ENCODE measurements at places on chromosomes 1 and 21. TPM values are rescaled to one million over a fixed set of nuclear protein-coding genes. Genes with fewer than 3 reads are reported as not detected.

- H3K36me3 ChIP-seq = no peaks in the 10 kb centered on the region
- DNase-seq = no peak
- no peak overlapping the region for H3K4me3 ChIP-seq
Observed at GRCh38 chr1:245894843-245895242, 612.2 kb downstream of the SMYD3 start.

DNA sequence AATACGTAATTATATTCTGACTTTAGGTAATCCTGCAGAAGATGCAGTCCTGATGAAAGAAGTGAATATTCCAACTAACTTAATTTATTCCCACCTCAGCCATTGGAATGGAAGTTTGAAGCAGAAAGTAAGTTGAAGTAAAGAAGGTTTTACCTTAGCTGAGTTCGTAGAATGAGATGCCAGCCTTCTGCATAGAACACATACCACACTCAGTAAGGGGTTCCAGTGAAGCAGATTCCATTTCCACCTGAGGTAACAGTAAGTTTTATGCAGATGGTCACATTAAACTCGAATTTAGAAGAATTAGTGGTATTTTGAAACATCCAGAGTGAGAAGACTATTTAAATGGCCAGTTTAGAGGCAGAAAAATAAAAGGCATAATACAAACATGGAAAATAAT, 20.2 kb downstream of the RBM11 start:
- H3K27me3 ChIP-seq = peaks cover 15% of the 10 kb centered on the region
- DNase-seq = no peak
- H3K4me3 ChIP-seq = no peak overlapping the region
- no peaks in the 10 kb centered on the region for H3K4me1 ChIP-seq
- no peaks in the 10 kb centered on the region for H3K36me3 ChIP-seq

- H3K36me3 ChIP-seq = no peaks in the 10 kb centered on the region
- peak overlapping the region; percentile 34 for H3K27ac ChIP-seq
- H3K4me1 ChIP-seq = peaks cover 9% of the 10 kb centered on the region
- no peaks in the 10 kb centered on the region for H3K27me3 ChIP-seq
Observed at GRCh38 chr1:217004776-217005436, 281.7 kb upstream of the ESRRG start.

- H3K36me3 ChIP-seq = peaks cover 5% of the 10 kb centered on the region
- peak; percentile 85 for DNase-seq
Observed at GRCh38 chr1:205983925-205984725, 19.1 kb downstream of the RAB7B start.

DNA sequence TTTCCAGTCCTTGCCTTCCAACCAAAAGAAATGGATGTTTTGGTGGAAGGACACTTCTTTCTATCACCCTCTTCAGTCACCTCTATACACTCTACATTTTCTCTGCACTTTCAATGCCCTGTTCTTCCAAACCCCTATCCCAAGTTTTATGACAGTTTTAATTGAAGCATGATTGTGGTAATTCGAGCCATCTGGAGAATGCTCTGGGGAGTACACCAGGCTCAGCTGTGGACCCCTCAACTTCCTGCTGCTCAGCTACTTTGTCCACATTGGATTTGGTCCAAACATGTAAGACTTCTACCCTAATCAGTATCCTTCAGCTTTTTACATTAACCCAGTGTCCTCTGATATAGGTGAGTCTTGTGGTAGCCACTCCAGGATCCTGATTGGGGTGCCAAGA, 129.6 kb downstream of the SYT2 start:
- no peak overlapping the region for H3K4me3 ChIP-seq
- peaks cover 25% of the 10 kb centered on the region for H3K4me1 ChIP-seq
- H3K36me3 ChIP-seq = no peaks in the 10 kb centered on the region
- no peak overlapping the region for H3K27ac ChIP-seq
- no peak for DNase-seq

- H3K36me3 ChIP-seq = peaks cover 26% of the 10 kb centered on the region
- H3K27me3 ChIP-seq = peaks cover 18% of the 10 kb centered on the region
- peaks cover 22% of the 10 kb centered on the region for H3K4me1 ChIP-seq
Observed at GRCh38 chr1:40857737-40858136, 4.4 kb downstream of the CITED4 start.

- H3K4me3 ChIP-seq = no peak overlapping the region
- no peaks in the 10 kb centered on the region for H3K4me1 ChIP-seq
- H3K27ac ChIP-seq = no peak overlapping the region
- no peaks in the 10 kb centered on the region for H3K27me3 ChIP-seq
- H3K36me3 ChIP-seq = no peaks in the 10 kb centered on the region
Observed at GRCh38 chr1:74504933-74505512, 7.4 kb downstream of the LRRC53 start.

DNA sequence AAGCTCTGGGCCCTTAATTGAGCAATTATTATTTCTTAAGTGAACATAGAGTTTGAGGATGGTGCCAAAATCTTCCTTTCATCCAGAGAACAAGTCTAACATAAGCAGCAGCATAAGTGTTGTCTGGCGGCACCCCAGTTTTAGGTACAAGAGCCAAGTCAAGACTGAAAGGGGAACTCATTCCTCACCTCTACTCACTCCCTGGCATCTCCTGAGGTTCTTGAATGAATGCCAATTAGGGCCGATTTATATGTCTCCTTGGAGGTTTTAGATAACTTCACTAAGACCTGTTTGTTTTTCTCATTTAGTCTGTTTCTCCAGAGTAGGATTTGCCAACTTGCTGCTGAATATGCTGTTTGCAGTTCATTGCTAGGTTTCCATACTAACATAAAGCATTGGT, 42.6 kb upstream of the ADGRL2 start:
- H3K27me3 ChIP-seq = no peaks in the 10 kb centered on the region
- peaks cover 9% of the 10 kb centered on the region for H3K4me1 ChIP-seq
- H3K36me3 ChIP-seq = no peaks in the 10 kb centered on the region
- no peak overlapping the region for H3K4me3 ChIP-seq

GRCh38 chr1:182702826-182703524, 18.6 kb upstream of the RGS8 start:
- no peak for DNase-seq
- H3K4me1 ChIP-seq = no peaks in the 10 kb centered on the region
- H3K36me3 ChIP-seq = no peaks in the 10 kb centered on the region
- peaks cover 52% of the 10 kb centered on the region for H3K27me3 ChIP-seq
- H3K27ac ChIP-seq = no peak overlapping the region
- no peak overlapping the region for H3K4me3 ChIP-seq

DNA sequence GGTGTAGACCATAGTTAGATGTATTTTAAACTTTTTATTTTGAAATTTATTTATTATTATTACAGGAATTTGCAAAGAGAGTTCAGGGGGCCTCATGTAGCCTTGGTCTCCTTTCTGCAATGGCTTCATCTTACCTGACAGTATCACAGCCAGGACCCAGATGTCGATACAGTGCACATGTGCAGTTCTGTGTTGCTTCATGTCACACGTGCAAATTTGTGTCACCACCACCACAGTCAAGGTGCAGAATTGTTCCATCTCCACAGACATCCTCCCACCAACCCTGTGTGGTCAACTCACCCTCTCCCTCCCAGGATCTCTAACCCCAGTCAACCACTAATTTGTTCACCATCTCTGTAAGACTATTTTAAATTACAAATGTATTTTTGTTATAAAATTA, 184.5 kb downstream of the CAMTA1 start:
- H3K4me3 ChIP-seq = no peak overlapping the region
- no peak for DNase-seq
- H3K36me3 ChIP-seq = no peaks in the 10 kb centered on the region
- H3K4me1 ChIP-seq = no peaks in the 10 kb centered on the region
- H3K27ac ChIP-seq = no peak overlapping the region
- H3K27me3 ChIP-seq = peaks cover 57% of the 10 kb centered on the region

- no peak overlapping the region for H3K27ac ChIP-seq
- H3K36me3 ChIP-seq = peaks cover 4% of the 10 kb centered on the region
- H3K27me3 ChIP-seq = no peaks in the 10 kb centered on the region
- peaks cover 13% of the 10 kb centered on the region for H3K4me1 ChIP-seq
Observed at GRCh38 chr1:152969036-152969435, 1.4 kb upstream of the SPRR4 start.

DNA sequence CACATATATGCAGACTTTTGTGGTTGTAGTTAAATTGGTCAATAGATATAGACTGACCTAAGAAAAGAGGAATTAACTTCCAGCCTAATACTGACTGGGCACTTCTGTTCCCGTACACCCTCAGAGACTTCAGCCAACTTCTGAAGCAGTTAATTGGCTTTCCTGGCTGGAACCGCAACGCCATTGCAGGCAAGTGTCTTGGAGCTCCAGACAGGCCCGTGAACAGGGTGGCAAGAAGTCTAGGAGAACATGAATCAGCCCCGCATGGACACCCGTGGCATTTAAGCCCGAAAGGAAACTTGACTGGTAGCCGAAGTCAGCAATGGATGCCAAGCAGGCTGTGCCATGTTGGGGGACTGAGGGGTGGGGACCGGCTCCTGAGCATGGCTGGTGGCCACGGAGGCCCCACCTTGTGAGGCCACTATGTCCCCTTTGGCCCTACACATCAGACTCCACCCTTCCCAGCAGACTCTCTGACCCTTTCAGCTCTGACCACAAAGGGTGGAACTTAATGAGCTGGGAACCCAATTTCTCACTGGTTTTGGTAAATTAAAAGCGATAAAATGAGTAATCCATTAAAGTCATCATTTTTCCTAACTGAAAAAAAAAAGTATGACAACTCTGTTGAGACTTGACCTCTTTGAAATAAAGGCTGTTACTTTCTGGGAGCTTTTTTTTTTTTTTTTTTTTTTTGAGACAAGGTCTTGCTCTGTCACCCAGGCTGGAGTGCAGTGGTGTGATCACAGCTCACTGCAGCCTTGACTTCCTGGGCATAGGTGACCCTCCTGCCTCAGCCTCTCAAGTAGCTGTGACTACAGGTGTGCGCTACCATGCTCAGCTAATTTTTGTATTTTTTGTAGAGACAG, 54.1 kb downstream of the RUNX1 start:
- no peak overlapping the region for H3K27ac ChIP-seq
- no peak overlapping the region for H3K4me3 ChIP-seq
- DNase-seq = no peak
- peaks cover 8% of the 10 kb centered on the region for H3K4me1 ChIP-seq
- no peaks in the 10 kb centered on the region for H3K27me3 ChIP-seq

DNA sequence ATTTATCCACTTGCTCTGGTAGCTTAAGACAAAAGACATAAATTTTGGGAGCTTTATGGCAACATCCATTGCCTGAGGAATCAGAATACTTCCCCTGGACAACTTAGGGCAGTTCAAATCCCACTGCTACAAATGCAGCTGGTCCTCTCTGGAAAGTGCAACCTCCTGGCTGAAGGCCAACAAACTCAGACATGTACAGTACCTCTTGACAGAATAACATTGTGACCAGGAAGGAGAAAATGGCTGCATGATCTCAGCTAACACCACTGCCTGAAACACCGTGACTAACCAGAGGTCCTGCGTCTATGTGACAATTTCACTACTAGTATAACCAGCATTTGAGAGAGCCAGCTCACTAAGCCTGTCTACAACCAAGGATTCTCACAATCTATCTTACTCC, 218.9 kb downstream of the CRB1 start:
- no peaks in the 10 kb centered on the region for H3K27me3 ChIP-seq
- no peak overlapping the region for H3K4me3 ChIP-seq
- peak; percentile 15 for DNase-seq
- H3K27ac ChIP-seq = no peak overlapping the region

DNA sequence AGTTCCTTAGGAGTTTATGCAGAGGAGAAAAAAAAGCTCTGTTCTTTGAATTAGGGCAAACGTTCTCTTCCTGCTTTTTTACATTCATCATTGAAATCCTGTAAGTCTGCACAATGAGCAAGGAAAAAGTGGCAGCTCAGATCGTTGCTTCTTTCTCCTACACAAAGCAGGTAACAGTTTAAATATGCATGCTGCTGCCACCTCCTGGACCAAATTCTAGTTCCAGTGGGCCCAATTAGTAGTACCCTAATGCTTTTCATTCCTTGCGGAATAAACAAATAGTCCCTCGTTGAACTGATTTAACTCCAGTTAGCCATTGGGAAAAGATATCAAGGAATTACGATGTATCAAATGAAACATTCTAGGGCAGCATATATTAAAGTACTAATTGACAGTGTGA, 20.1 kb downstream of the YTHDF2 start:
- peaks cover 33% of the 10 kb centered on the region for H3K36me3 ChIP-seq
- no peaks in the 10 kb centered on the region for H3K27me3 ChIP-seq
- H3K27ac ChIP-seq = no peak overlapping the region

DNA sequence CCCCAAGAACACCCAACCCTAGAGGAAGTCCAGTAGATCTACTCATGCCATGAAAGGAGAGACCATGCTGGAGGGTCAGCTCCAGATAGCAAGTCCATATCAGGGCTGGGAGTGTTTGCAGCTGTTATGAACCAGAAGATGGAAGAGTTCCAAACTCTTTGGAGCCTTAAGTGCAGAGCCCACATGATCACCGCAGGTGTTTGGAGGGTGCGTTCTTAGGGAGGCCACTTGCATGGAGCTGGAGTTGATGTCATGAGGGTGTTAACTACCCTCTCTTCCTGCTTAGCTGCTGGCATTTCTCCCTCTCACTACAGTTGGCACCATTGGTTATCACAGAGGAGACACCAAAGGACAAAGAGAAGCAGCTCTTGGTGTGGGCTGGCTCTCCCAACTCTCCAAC, 616.9 kb downstream of the AJAP1 start:
- DNase-seq = no peak
- H3K4me1 ChIP-seq = no peaks in the 10 kb centered on the region
- H3K27me3 ChIP-seq = no peaks in the 10 kb centered on the region
- no peak overlapping the region for H3K27ac ChIP-seq

- peak overlapping the region; percentile 99 for H3K27ac ChIP-seq
- H3K4me3 ChIP-seq = peak overlapping the region; percentile 82
Observed at GRCh38 chr1:156122519-156123355, 8.2 kb downstream of the LMNA start.

DNA sequence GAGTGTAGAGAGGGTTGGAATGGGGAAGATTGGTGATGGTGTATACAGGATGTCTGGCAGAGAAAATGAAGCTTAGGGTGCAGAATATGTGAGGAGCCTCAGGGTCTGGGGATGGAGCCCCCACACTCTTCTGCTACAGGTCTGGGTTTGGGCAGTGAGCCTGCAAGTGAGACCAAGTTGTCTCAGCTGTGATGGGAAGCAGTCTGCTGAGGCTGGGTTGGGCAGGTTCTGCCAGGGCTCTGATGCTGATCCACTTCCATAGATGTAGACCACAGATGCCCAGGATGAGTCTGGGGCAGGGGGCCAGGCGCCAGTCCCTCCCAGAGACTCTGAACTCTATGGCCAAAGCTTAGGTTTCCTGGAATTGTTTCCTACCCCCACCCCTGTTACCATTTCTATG, 516.9 kb downstream of the PTPRU start:
- H3K27me3 ChIP-seq = peaks cover 94% of the 10 kb centered on the region
- no peak overlapping the region for H3K4me3 ChIP-seq

- H3K4me3 ChIP-seq = no peak overlapping the region
- peaks cover 10% of the 10 kb centered on the region for H3K36me3 ChIP-seq
- peaks cover 10% of the 10 kb centered on the region for H3K4me1 ChIP-seq
- H3K27ac ChIP-seq = no peak overlapping the region
- no peak for DNase-seq
Observed at GRCh38 chr1:89130716-89131115, 4.8 kb upstream of the GBP2 start.

- no peaks in the 10 kb centered on the region for H3K27me3 ChIP-seq
- peak overlapping the region; percentile 81 for H3K27ac ChIP-seq
- H3K4me3 ChIP-seq = no peak overlapping the region
Observed at GRCh38 chr1:22750685-22751051, 40.0 kb downstream of the EPHB2 start.

Gene ASCL5
- not detected for total RNA-seq

Gene LIPI
- not detected for total RNA-seq

Gene RPTN
- total RNA-seq = not detected

Gene TSPAN1
- 94.8 TPM for total RNA-seq

Gene TFF3
- total RNA-seq = not detected

Gene SPATA21
- not detected for total RNA-seq

Gene CD5L
- not detected for total RNA-seq

Gene EXTL1
- not detected for total RNA-seq

Gene COL11A1
- not detected for total RNA-seq

Gene PSRC1
- total RNA-seq = 17.1 TPM

Gene C1orf185
- total RNA-seq = not detected

Gene CZIB
- total RNA-seq = 31.3 TPM

Gene LRRC71
- total RNA-seq = not detected

Measured in Calu3 (cell line).